ENCODE measurements at places on chromosomes 1 and 21. TPM values are rescaled to one million over a fixed set of nuclear protein-coding genes. Genes with fewer than 3 reads are reported as not detected.

DNA sequence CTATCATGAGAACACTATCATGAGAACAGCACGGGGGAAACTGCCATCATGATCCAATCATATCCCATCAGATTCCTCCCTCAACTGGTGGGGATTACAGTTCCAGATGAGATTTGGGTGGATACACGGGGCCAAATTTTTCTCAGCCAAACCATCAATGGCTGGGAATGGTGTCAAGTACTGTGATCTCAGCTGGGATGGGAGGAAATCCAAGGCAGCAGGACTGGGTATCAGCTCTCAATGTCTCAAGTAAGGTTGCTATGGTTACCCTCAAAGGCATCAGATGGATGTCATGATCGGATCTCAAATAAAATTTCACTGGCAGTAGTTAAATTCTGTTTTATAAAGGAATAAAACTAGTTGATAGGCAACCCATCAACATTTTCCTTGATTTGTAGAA, 399.0 kb downstream of the KCNT2 start:
- DNase-seq, result no peak

GRCh38 chr1:110697606-110698005, 22.9 kb upstream of the KCNA3 start:
- no peak for DNase-seq

DNA sequence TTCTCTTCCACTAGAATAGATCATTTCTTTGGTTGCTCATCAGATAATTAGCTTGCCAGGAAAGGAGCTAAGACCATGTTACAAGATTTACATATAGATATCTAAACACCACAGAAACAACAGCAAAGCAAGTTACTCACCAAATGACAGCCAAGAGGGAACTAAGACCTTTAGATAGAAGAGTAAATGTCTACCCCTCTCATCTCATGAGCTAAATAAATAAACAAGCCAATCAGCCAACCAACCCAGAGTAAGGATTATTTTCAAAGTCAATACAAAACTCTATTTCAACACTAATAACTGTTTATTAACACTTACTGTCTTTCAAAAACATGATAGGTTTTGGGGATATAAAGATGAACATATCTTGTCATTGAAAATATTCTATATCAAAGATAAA, 474.7 kb downstream of the LMO4 start:
- DNase-seq, result no peak

DNA sequence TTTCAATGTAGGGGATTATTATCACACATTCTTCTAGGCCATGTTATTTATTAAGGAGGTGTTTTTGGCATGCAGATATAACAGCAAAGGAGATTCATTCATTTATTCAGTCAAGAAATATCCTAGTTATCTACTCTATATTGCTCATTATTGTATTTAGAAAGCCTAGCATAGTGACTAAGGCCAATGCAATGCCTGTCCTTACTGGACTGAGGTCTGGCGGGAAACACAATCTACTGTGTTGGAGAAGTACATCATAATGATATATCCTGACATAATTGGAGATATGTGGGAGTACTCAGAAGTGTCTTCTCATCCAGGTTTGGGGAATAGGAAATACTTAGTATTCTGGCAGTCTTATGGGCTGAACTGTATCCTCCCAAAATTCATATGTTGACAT, 421.5 kb upstream of the USP24 start:
- DNase-seq, result no peak

GRCh38 chr1:183622884-183623785, 12.4 kb downstream of the ARPC5 start:
- peak; percentile 71 for DNase-seq

GRCh38 chr1:74690364-74690696, 16.7 kb upstream of the ERICH3 start:
- no peak for DNase-seq

DNA sequence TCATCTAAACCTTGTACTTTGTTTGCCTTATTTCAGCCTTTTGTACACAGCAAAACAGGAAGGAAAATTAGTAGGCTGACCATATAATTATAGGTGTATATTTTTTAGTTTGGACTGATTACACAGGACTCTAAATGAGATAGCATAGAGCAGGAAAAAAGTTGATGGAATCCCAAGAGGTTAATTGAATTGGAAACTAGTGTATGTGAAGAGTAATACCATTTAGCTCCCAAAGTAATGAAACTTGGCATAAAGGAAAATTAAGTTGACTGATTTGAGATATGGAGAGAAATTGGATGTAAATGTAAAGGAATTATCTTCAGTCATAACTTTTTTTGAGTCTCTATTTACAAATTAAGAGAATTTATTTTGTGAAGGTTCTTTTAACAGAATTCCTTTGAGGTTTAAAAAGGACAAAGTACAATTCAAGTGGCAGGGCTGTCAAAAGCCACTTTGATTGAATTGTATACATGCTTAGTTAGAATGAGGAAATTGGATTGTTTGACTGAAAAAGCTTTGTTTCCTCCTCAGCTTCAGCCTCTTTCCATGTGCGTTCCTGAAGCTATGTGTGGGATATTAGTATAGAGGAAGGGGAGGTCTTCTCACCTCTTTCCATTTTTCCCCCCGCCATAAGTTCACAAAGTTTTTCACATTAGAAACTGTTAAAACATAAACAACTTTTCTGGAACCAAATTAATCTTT, 26.4 kb downstream of the SNX27 start:
- no peak for DNase-seq

DNA sequence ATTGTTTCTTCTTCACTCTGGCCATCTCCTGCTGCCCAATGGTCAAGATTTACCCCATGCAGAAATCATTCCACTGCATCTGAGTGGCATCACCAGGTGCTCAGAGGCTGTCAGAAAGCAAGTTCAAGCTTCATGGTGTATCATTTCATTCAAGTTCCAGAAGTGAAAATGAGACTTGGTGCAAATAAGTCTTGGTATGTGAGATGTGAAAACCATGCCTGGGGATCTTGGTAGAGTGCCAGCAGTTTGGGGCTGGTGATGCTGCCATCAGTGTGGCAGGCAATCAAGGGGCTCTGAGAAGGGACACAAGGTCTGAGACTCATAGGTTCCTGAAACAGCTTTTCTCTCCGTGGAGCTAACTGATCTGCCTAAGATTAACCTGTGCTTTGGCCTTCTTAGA, 52.0 kb downstream of the CD2 start:
- DNase-seq, result no peak

DNA sequence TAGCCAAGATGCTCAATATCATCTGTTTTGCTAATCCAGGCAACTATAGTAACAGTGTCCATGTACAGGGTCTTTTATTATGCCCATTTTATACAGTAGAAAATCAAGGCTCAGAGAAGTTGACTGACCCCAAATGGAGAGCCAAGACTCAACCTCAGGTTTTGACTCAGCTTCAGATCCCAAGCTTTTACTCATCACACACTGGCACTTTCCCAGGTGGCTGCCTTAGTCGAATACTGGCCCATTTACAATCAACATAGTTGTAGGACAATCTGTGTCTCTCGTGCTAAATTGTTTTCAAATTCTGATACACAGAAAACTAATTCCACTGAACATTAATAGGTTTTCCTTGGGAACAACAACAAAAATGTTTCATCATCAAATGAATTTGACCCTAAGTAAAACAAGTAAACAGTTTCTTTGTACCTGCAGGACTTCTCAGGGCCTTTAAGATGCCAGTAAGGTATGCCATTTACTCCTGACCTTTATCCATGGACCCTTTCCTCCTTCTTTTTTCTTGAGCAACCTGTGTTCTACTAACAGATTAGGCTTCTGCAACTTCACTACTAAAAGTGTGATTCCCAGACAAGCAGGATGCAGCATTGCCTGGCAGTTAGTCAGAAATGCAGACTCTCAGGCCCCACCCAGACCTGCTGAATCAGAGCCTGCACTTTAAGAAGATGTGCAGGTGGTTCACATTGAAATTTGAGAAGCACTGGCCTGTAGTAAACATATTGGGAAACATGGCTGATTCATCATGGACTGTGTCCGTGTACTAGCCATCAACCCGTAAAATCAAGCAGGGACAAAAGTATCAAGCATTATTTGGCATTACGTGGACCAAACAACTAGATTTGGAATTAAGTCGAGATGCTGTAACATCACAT, 128.8 kb downstream of the RRAGC start:
- DNase-seq, result peak; percentile 21

GRCh38 chr1:36964830-36965229, 69.5 kb downstream of the GRIK3 start:
- DNase-seq, result no peak

DNA sequence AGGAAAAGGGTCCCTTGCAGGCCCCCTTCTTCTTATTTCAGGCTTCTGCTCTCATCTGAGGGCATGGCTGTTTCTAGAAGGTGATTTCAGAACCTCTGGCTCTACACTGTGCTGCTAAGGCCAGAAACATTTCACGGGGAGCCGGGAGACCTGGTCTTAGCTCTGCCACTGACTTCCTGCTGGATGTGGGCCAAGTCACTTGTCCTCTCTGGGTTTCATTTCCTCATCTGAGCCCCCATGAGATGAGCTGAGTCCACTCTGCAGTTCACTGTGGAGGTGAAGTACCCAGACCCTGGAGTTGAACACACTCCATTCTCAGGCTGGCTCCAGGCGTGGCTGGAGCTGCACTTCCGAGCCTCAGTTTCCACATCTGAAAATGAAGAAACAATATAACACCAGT, 2.1 kb downstream of the PADI1 start:
- no peak for DNase-seq

DNA sequence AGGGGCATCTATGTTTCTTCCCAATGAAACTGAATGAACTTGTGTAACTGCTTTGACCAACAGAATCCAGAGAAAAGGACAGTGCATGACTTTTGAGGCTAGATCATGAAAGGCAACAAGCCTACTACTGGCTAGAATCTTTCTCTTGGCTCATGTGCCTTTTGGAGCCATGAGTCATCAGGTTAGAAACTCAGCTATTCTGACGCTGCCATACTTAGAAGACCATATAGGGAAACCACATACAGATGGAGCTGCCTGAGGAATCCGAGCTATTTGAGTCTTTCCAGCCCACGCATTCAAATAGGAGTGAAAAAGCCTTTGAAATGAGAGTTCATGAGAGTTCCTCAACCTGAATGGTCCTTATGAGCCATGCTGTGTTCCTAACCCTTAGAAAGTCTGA, 738.5 kb upstream of the CHRM3 start:
- peak; percentile 80 for DNase-seq

- DNase-seq, result no peak
Measured at GRCh38 chr21:44518686-44519085, 21.3 kb downstream of the KRTAP10-1 start.

DNA sequence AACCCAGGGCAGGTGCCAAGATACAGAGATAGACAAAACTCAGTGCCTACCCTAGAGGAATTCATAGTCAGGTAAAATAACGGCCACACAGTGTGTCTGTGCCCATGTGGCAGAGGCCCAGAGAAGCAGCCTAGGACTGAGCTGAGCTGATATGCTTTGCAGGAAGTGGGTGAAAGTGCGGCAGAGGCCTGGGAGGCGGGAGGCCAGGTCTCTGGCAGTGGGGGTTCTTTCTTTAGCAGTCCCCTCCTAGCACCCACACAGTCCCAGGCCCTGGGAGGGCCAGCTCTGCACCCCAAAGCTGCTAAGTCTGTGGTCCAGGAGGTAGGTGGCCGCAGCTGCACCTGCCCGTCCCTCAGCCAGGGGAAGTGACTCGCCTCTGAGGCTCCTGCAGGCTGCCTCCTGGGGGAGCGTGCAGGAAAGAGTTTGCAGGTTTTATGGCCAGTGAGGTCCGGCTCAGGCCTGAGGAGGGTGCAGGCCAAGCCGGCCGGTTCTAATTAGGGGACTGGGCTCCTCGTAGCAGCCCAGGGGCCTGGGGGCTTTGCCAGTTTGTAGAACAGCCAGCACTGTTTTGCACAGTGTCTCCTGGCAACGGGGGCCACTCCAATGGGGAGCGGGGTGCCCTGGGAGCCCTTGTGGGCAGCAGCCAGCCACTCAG, 107.9 kb downstream of the SPSB1 start:
- peak; percentile 48 for DNase-seq

DNA sequence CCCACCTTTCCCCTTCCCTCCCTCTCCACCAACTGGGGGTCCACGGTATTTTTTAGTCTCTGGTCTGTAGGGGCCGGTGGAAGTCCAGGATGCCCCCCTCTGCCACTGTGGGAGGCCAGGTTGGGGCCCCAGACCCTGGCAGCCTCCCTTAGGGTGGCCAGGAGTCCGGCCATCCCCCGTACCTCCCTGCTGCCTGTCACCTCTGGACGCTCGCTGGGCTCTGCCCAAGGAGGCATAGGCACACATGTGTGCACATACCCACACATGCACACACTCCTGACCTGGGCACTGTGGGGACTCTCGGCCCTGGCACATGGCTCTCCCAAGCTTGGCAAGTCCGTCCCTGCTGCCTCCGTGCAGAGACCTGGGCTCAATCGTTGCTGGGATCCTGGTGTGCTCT, 53.0 kb downstream of the DISP3 start:
- no peak for DNase-seq

- DNase-seq, result peak; percentile 70
Measured at GRCh38 chr1:15417059-15417934, 7.6 kb downstream of the EFHD2 start.

DNA sequence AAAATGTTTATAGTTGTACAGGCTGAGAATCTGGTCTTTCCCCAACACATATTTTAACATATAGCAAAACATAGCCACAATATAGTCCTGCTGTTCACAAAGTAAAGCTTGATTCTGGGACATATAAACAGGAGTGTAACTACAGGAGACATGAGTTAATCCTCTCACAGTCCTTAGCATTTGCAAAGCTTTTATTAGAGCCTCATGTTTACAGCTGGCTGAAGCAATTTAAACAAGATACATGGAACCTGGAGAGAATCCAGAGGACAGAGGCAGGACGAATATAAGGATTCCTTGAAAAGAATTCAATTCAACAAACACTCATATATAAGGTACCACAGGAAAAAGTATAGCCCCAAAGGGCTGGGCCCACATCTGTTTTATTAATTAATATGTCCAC, 163.4 kb downstream of the ADGRL4 start:
- DNase-seq, result no peak

- no peak for DNase-seq
Measured at GRCh38 chr1:17466359-17466758, 26.9 kb upstream of the RCC2 start.

GRCh38 chr1:232459826-232460225, 170.1 kb downstream of the SIPA1L2 start:
- no peak for DNase-seq

DNA sequence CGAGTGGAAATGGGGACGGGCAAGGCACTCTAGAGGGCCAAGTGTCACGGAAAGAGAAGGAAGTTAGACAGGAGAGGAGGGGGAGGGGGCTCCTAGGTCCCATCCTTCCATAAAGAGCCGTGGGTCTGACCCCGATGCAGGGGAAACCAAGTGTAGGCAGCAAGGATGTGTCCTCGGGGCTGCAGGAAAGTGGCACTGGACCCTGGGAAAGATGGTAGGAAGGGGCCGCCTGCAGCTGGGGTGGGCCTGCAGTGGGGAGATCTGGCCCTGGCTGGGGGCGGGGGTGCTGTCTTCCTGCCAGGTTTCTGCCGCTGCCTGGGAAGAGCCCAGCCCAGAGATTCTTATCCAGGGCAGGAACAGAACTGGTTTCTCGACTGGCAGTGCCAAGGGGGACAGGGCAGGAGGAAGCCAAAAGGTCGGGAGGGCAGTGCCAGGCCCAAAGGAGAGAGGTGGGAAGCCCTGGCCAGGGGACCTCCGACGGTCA, 12.9 kb downstream of the CRABP2 start:
- DNase-seq, result no peak

- DNase-seq, result peak; percentile 69
Measured at GRCh38 chr1:180515857-180516388, 13.5 kb upstream of the ACBD6 start.

GRCh38 chr1:64042331-64043100, 160.9 kb upstream of the UBE2U start:
- DNase-seq, result peak; percentile 54

Gene PPM1J
- total RNA-seq, result 1.1 TPM

Gene FAM110D
- total RNA-seq, result not detected

Gene ADGRB2
- total RNA-seq, result 13.7 TPM

Gene PGLYRP4
- not detected for total RNA-seq

Gene C1orf198
- total RNA-seq, result 71.2 TPM

Gene KRTAP13-2
- not detected for total RNA-seq

Gene MAP1LC3C
- not detected for total RNA-seq

Measured in Caki2 (cell line).